Cortex of kidney (tissue), 1 donor: ENCODE measurements at places on chromosomes 11 and 22.

DNA sequence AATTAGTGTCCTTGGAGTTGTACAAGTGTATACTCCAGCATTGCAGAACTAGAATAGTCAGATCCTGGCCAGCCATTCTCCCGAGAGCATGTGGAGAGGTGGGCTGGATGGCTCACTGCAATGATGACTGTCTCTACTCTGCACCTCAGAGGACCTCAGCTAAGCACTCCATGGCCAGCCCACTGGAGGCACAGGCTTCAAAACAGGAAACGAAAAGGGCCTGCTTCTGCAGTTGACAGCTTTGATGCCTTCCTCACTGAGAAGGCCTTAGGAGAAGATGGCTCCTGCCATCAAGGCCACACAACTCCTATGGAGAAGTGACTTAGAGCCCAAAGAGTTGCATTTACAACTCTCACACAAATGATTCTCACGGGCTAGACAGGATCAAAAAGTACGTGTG is 9.1 kb downstream of the POLD4 start:
- no peak for DNase-seq

DNA sequence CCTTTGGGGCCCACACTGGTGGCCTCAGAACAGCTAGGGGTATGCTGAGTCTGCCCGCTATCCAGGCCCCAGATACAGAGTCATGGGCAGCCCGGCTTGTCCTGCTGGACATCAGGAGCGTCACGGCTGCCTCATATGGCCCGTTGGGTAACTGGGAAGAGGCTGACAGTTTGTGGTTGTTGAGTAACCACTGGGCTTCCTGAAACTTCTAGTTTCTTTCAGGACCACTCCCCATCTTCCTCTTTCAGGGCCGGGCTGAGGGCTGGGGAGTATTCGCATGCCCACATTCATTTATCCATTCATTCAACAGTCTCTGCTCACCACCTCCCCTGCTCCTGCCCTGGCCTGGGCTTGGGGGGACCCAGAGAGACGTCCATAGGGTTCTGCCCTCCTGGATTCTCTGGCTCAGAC is 13.4 kb upstream of the P2RY2 start:
- DNase-seq: no peak

DNA sequence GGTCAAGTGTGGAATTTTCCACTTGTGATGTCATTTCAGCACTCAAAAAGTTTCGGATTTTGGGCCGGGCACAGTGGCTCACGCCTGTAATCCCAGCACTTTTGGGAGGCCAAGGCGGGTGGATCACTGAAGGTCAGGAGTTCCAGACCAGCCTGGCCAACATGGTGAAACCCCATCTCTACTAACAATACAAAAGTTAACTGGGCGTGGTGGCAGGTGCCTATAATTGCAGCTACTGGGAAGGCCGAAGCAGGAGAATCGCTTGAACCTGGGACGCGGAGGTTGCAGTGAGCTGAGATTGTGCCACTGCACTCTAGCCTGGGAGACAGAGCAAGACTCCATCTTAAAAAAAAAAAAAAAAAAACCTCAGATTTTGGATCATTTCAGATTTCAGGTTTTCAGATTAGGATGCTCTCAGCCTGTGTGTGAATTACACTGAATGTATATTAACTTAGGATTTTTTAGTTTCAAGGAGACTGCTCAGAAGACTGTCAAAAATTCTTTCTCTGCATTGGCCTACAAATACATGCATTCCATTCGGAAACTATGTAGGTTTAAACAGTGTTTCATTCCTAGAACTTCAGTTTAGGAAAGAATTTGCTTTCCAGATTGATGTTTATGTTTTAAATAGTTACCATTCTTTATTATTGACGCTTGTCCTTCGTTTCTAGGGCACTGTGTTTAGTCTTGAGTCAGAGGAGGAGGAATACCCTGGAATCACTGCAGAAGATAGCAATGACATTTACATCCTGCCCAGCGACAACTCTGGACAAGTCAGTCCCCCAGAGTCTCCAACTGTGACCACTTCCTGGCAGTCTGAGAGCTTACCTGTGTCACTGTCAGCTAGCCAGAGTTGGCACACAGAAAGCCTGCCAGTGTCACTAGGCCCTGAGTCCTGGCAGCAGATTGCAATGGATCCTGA is 48.0 kb downstream of the BID start:
- no peak for DNase-seq

DNA sequence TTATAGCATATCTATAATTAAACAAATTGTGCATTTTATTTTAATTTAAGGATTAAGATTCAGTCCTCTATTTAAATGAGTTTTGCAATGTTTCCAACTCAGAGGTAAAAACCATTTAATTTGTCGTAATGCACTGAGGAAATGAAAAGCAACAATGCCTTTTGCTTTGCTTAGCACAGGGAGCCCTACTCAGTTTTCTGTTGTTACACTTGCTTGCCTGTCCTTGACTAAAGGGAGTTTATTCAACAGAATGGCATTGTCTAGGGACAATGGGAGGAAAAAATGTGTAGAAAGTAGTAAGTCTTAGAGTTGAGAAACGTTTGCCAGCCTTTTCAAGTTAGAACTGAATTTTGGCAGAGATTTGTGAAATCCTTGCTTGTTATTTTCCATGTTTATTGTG is 734.2 kb upstream of the ANO3 start:
- DNase-seq: no peak

- no peak for DNase-seq
These were observed 6.8 kb downstream of the CRYBB1 start for GRCh38 chr22:26610996-26611395.

- no peak for DNase-seq
These were observed 69.7 kb downstream of the SNX19 start for GRCh38 chr11:130846606-130847005.

- no peak for DNase-seq
These were observed 29.6 kb downstream of the PRDM10 start for GRCh38 chr11:129973068-129973467.

GRCh38 chr11:63490551-63491239 is at the start of gene PLAAT5:
TSS of gene PLAAT5 (minus strand) at chr11:63491167. CDS start at chr11:63491034, 133 bp downstream.
- DNase-seq: no peak
